ENCODE measurements at places on chromosomes 1 and 21.

- no peak for DNase-seq
Observed at GRCh38 chr1:33875862-33876261, 12.0 kb downstream of the HMGB4 start.

- no peak for DNase-seq
Observed at GRCh38 chr21:35273333-35273732, 224.2 kb upstream of the RUNX1 start.

GRCh38 chr1:91693557-91693956, 192.4 kb downstream of the TGFBR3 start:
- DNase-seq: no peak

DNA sequence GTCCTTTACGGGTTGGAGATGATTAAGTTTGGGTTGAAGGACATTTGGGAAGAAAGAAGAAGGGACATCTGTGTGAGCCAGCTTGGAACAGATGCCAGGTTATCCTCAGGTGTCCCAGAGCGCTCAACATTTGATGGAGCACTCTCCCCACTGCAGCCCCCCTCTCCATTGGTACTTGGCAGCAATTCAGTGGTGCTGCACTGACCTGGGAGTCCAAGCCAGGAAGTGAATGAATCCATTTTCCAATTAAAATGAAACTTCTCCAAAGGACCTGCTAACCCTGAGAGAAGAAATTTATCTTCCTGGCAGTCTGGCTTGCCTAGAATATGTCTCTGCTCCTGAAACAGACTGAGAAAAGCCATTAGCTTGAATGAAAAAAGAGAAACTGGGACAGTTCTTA, 67.1 kb downstream of the FGGY start:
- no peak for DNase-seq

DNA sequence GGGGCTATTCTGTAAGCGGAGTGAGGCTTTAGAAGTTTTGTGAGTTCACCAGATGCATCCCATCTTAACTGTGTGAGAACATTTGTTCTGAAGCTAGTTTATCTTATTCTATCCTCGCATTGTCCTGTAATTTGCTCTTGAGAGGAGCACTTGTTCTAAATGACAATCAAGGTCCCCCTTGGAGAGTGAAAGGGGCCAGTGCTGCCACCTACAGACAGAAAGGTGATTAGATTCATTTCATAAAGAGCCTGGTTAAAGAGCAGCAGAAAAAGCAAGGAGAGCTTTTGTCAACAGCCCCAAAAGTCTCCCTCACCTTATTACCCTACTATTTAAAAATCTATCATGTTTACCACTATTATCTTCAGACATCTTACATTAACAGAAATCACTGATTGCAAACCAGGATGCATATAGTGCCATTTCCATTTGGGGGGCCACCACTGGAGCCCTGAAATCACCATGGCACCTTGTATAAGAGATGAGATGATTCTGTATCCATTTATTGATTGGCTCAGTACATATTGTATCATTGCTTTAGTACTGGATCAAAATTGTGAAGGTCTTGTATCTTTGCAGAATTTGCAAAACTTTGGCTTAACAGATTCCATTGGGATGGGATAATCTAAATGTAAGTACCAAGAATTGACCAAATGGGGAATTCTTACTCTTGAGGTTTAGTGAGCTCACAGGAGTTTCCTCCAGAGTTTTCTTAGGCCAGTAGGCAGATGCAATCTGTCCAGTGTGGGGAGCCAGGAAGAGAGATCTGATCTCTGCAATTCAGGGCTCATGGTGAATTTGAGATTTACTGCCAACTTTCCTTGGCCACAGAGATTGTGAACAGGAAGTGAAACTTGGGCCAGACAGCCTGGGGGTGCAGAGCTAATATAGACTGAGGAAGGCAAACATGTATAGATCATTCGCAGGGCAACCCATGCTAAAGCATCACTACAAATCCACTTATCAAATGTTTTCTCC, 64.3 kb upstream of the TRABD2B start:
- no peak for DNase-seq

DNA sequence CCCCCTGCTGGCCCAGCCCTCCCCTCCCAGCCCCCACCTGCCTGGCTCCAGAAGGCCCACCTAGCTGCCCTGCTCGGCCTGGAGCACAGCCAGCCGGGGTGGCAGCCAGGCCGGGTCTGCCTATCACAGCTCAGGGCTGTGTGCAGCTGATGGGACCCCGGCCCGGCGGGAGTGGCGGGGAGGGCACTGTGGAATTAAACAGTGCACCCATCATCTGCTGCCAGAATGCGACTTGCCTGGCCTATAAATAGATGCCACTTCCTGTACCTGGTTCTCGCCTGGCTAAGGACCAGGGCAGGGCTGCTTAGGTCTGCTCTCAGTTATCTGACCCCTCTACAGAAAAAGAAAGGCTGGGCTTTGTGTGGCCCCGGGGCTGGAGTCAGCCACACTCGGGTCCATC, 98.2 kb upstream of the VAMP3 start:
- no peak for DNase-seq

DNA sequence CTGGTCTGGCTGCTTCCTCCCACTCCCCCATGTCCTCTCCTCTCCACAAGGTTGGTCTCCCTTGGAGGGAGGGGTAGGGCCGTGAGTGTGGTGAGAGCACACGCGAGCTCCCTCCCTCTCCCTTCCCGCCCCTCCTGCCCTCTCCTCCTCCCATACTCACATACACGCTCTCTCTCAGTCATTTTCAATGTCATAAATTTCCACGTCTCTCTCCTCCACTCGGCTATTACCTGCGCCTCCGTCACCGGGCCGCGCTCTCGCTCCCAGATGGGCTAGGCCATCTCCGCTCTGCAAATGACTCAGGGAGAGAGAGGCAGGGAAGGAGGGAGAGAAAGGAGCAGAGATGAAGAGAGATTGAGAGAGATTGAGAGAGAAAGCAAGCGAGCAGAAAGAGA, 36.7 kb upstream of the DMBX1 start:
- DNase-seq: no peak

GRCh38 chr1:230713138-230713537, 784 bp downstream of the AGT start:
- DNase-seq: no peak

DNA sequence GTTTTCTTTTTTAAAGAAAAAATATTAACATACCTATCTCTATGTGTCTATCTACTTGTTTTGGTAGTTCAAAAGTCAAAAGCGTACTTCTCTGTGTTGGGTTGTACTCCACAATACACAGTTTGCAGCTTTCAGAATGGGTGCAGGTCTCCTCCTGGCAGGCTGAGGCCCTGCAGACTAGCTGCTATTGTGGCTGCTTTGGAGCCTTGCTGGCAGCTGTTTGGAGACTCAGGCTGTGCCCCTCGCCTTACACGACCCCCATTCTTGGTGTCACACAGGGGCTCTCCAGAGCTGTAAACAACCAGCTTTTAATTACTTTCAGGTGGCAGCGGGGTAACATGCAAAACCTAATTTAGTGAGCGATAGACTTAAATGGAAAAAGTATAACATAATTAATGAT, 160.4 kb downstream of the DSCAM start:
- no peak for DNase-seq

DNA sequence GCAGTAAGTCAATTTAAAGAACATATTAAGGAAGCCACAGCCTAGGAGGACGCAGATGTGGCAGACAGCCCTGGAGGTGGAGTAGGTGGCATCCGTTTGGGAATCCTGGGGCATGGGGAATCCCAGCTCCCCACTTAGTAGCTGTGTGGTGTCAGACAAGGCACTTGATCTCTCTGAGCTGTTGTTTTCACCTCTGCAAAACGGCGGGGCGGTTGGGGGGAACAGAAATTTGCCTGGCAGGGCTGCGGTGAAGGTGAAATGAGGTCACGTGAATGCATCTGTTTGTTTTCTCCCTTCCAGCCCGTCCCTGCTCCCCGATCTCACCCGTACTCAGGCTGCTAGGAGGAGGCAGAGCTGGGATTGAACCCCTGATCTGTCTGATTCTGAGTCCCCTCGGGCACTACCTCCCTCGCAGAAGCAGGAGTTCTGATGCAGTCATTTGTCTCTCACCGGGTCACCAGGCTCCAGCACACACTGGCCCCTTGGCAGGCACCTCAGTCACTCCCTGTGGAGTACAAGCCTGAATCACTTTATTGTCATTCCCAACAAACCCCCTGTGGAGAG, 2.2 kb upstream of the LAPTM5 start:
- no peak for DNase-seq

DNA sequence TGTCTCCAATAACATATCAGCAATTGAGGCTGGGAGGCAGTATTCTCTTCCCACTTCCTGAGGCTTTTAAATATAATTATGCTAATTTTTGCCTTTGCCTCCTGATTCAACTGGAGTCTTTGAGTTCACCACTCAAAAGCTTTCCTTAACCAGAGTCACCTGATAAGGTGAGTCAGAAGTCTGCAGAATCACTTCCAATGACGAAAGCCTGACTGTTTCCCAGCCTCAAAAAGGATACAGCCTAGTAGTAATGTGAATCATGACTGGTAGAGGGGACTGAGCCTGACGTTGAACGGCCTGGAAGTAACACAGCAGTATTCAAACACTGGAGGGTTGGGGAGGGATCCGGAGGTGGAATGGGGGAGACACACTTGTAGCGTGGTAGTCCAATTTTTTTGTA, 10.4 kb upstream of the MRPL9 start:
- DNase-seq: no peak

DNA sequence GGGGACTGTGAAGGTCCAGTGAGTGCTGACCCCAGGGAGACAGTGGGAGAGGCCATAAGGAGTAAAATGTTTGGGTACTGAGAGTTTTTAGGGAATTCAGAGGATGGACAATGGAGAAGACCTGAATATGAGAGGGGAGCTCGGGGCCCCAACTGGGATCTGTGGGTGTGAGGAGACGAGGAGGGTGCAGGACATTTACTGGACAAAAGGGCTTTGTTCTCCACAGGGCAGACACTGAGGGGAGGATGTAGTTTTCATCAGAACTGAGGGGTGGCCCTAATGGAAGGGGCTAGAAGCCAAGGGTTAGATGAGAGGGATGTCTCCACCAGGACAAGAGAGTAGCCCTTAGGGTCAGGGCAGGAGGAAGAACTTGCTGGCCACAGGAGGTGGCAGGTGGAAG, 30.0 kb downstream of the TMCC2 start:
- no peak for DNase-seq

GRCh38 chr1:31839662-31840343, 24.0 kb upstream of the SPOCD1 start:
- DNase-seq: no peak

GRCh38 chr1:50378770-50379169, 44.5 kb downstream of the DMRTA2 start:
- no peak for DNase-seq

GRCh38 chr1:2300851-2301606, 72.9 kb downstream of the SKI start:
- no peak for DNase-seq

- DNase-seq: no peak
Observed at GRCh38 chr1:64917328-64917861, 49.0 kb downstream of the JAK1 start.

GRCh38 chr1:178614286-178614685, 101.4 kb downstream of the TEX35 start:
- DNase-seq: no peak

GRCh38 chr1:205068001-205068400, 16.3 kb downstream of the TMEM81 start:
- no peak for DNase-seq

DNA sequence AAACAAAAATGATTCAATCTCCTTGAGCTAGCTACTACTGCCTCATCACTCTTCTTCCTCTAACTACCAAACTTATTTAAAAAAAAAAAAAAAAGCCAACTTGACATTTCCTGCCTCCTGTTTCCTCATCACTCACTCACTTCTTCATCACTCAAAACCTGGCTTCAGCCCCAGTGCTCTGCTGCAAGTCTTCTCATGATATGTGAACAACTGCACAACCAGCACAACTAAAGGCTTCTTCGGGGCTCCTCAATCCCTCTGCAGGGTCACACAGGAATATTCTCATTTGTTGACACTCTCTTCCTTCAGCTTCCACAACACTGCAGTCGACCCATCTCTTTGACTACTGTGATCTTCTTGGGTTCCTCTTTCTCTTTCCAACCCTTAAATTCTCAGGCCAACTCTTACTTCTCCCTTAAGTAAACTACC, 7.6 kb downstream of the MTF1 start:
- DNase-seq: no peak

- no peak for DNase-seq
Observed at GRCh38 chr21:42247716-42248115, 28.8 kb downstream of the ABCG1 start.

DNA sequence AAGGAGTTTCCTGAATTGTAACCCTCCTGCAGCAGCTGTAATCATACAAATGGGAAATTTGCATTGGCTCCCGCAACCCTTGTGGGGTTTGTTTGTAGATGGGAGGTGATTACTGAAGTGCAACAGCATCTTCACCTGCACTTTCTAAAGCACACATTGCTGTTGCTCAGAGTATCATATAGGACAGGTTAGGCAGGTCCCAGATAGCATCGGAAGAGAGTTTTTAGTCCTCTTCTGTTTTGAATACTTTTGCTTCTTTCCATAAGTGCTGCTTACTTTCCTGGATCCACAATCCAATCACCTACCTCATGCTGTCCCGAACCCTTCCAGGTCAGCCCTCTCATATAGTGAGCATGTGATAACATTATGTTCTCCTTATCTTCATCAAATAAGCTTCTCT, 300.4 kb downstream of the PTPRC start:
- DNase-seq: no peak

DNA sequence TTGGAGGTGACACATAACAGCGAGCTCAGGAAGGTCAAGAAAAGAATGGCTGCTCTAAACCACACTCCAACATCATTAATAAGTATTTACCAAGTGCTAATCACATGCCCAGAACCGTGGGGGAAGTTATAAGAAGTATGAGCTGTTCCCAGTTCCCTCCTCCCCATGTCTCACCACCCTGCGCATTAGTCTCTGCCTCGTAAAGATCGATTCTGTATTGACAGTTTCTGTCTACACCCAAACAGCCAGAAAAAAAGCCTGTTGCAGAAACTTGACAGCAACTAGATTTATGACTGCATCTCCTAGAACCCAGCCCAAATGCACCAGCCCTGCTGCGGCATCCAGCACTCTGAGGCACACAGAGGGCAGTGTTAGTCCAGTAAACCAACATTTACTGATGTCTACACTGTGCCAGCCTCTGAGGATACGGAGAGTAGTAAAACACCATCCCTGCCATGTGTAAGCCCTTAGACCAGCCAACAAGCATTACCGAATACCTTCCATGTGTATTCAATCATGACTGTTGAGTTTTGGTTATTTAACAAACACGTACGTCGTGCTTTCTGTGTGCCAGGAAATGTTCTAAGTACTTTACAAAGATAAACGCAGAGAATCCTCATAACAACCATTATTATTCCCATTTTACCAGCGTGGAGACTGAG, 63.6 kb upstream of the ZBTB40 start:
- DNase-seq: no peak

- DNase-seq: no peak
Observed at GRCh38 chr21:46425571-46425970, 33.1 kb upstream of the DIP2A start.

DNA sequence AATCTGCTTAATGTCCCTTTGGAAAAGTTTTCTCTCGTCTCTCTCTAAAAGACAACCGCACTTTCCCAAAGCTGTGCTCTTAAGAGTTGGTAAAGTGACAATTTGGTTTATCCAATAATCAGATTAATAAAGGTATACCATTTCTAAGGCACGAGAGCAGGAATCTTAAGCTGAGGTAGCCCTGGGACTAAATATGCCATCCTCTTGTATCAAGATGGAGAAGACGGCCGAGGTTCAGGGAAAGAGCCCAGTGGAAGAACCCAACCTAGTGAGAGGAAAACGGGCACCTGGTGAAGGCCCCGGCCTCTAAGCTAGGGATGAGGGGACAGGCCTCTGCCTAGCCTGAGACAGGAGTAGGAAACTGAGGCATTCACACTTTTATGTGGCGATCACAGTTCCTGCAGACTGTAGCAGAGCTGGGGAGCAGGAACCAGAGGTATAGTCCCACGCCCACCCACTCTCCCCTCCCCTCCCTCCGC, 334 bp upstream of the SARS1 start:
- DNase-seq: no peak

- no peak for DNase-seq
Observed at GRCh38 chr1:222266223-222267196, 281.4 kb downstream of the HHIPL2 start.
